ENCODE measurements at places on chromosomes 7 and 10. TPM values are rescaled to one million over a fixed set of nuclear protein-coding genes. Genes with fewer than 3 reads are reported as not detected.

The SSC4D gene
- 2.1 TPM for total RNA-seq

The GAD2 gene
- not detected for total RNA-seq

The NME8 gene
- 0.44 TPM for total RNA-seq

The AGAP9 gene
- total RNA-seq: 10.3 TPM

The ACHE gene
- total RNA-seq: 3.6 TPM

The MSS51 gene
- 2.4 TPM for total RNA-seq

The NEBL gene
- total RNA-seq: 21.2 TPM

The ZNF862 gene
- total RNA-seq: 29.1 TPM

The FAM241B gene
- total RNA-seq: 7.6 TPM
